ENCODE measurements at places on chromosomes 1 and 21.

DNA sequence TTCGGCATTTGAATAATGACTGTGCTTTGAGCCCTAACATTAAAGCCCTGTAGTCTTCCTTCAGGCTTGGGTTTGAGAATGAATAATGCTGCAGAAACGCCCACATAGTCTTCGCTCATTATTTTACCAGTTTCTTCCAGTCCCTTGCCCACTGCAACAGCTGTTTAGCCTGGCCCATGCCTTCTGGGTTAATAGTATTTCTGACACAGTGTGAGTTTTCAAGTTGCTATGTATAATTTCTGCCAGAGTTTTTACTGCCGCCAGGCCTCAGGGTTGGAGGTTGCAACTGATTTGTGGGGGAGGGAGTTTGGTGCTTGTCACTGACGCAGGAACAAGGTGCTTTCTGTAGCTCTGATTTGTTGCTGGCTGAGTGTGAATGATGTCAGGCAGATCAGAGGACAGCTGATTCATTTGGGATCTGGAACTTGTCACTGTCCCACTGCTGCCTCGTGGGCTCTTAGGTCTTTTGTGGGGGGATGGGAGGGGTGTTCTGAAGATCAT, 109.8 kb downstream of the MAST2 start:
- no peak for DNase-seq

DNA sequence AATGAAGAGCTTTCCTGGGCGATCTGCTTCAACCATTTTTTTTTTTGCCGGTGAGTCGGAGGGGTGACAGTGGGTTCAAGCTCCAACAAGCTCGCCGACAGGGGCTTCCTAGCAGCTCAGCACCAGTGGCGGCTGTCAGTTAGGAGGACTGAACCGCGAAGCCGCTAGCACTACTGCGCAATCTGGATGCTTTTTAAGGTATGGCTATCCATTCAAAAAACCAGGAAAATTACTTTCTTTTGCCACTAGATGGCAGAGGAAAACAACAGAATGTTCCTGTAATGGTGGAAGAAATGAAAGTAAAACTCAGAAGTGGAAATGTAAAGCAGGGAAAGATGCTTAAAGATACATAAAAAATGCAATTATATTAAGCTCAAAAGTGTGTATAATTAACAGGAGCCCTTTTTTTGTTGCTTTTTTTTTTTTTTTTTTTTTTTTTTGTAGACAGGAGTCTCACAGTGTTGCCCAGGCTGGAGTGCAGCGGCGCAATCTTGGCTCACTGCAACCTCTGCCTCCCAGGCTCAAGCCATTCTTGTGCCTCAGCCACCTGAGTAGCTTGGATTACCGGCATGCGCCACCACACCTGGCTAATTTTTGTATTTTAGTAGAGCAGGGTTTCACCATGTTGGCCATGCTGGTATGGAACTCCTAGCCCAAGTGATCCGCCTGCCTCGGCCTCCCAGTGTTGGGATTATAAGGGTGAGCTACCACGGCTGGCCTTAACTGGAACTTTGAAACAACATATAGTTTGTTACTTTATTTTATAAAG, 8.5 kb downstream of the KYAT3 start:
- DNase-seq: no peak

- DNase-seq: no peak
Measured at GRCh38 chr21:42409366-42409765, 5.7 kb downstream of the UBASH3A start.

DNA sequence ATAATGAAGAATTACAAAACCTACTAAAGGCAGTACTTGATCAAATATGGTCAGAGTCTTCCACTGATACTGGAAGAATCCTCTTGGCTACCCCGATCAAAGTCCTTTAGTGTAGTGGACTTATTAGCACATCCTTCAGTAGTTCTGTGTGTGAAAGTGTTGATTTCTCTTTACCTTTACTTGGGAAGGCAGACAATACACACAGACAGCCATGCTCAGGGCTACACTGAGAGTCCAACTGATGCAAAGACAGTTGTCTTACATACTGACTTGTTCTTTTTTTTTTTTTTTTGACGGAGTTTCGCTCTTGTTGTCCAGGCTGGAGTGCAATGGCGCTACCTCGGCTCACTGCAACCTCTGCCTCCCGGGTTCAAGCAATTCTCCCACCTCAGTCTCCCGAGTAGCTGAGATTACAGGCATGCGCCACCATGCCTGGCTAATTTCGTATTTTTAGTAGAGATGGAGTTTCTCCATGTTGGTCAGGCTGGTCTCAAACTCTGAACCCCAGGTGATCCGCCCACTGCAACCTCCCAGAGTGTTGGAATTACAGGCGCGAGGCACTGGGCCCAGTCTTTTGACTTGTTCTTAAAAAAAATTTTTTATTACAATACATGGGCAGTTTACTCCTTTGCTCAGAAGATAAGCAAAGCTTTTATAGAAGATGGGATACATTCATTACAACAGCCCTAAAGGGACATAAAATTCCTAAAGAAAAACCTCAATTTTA, 3.5 kb upstream of the PTTG1IP start:
- DNase-seq: no peak

DNA sequence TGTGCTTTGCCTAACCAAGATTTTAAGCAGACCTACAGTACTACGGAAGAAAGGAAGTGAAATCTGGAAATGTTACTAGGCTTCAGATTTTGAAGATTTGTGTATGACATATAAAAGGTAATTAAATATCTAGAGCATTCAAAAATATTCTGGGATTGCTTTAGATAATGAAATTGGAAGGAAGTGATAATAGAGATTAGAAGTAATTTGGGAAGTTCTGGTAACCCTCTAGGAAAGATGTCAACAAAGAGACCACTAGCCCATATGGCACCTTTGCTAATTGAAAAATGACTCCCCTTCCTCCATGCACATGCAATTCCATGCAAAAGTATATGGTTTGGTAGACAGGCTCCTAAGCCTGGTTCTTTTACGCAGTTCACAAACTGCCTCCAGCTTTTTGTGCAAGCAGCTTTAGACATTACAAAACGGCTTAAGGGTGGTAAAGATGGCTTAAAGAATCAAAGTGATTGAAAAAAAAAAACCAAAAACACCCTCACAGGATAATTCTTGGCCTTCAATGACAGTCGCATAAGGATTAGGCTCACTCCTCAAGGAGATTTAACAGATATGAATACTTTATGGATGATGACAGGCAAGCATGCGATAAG, 81.8 kb downstream of the LRRC7 start:
- DNase-seq: no peak

- no peak for DNase-seq
Measured at GRCh38 chr1:51488372-51489050, 30.6 kb downstream of the EPS15 start.

- DNase-seq: no peak
Measured at GRCh38 chr1:25245809-25246599, 1.2 kb downstream of the RSRP1 start.

- no peak for DNase-seq
Measured at GRCh38 chr1:89657886-89658285, 25.0 kb downstream of the LRRC8C start.

Measured in DMS 273 treated with DMSO at 0.1 percent for 48 hours (cell line).